SHP77 treated with DMSO at 0.1 percent for 48 hours (cell line): ENCODE measurements at places on chromosomes 16 and 17.

DNA sequence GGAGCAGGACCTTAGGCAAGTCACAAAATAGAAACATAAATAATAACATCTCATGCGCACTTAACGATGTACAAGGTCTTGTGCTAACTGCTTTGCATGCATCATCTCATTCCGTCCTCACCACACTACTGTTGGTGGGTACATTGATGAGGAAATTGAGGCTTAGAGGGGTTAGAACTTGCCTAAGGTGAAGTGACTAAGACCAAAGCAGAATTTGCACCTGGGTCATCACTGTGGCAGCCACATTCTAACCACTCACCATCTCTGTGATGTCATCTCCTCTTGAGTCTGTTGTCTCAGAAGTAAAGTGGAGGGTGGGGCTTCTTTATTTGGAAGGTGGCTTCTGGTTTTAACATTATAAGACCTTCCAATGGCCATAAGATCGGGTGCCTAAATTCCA, 20.4 kb upstream of the TRIM25 start:
- DNase-seq = no peak

DNA sequence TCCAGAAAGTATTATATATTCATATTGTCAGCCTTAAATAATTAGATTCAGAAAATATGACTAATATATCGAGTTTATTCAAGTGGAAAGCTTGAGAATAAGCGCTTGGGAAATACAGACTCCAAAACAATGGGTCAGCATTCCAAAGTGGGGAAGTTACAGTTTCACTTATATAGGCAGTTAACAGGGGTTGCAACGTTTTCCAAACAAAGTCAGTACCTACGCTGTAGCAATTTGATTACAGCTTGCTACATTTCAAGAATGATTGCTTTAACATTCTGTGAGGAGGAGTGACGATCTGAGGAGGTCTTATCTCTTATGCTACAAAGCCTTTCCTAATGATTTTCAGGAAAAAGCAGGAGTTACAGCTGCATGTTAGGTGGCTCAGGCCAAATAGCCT, 34.2 kb upstream of the HS3ST3A1 start:
- DNase-seq = no peak

DNA sequence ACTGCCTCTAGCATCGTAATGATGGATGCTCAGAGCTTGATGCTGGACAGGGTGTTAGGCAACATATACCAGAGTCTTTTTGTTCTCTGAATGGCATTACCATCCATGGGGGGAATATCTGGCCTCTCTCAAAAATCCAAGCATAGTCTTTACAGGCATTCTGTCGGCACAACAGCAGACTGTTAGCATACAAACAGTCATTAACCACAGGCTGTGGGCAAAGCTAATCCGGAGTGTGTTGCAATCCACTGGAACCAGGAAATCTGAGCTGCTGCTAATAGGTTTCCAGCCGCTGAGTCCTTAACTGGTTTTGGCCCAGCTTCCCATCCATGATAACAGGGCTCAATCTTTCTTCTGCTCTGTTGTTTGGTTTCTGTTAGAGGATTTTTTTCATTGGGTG, 371.9 kb downstream of the HS3ST3B1 start:
- no peak for DNase-seq

DNA sequence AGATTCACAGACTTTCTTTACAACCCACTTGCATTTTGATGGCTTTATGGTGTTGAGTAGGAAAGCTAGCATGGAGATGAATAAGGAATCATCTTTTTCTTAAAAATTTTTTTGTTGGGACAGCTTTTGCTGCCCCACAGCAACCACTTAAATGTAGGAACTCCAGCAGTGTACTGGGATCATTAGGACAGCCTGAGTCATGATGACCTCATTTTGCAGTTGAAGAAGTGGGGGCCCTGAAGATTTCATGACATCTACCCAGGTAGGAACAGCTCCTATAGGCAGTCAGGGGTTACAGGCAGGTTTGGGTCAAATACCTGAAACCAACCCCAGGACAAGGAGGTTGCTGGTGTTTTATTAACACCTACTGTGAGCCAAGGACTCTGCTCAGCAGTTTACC, 2.1 kb downstream of the METTL22 start:
- DNase-seq = no peak

DNA sequence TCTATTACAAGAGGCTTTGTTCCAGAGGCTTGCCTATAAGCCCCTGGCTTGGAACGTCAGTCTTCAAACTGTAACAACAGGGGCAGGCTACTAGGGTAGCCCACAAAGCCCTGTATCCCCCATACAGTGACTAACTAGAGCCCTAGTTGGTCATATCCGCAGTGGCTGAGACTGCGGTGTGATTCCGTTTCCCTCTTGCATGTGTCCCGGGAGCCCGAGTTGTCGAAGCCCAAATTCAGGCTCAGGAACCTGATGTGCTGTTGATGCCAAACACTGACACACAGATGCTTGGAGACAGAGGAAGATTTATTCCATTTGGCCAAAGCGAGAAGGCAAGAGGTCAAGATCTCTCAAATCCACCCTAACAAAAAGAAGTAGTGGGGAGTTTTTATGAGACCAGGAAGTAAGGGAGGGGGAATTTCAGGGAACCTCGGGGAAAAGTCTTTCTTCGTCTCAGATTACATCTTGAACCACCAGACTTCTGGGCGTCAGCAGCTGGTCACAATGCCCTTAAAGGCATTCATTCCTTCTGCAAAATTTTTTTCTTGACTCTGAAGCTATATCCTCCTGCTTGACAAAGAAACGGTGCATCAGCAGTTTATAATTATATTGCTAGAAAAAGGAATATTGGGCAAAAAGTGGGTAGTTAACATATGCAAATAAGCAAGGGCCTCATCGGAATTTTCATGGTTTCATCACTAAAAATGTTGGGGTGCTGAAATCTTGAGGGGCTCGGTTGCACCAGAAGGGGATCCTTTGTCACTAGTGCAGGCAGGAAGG, 879 bp downstream of the SLFN5 start:
- no peak for DNase-seq

GRCh38 chr16:88390735-88391134, 8.0 kb downstream of the ZNF469 start:
- DNase-seq = no peak

DNA sequence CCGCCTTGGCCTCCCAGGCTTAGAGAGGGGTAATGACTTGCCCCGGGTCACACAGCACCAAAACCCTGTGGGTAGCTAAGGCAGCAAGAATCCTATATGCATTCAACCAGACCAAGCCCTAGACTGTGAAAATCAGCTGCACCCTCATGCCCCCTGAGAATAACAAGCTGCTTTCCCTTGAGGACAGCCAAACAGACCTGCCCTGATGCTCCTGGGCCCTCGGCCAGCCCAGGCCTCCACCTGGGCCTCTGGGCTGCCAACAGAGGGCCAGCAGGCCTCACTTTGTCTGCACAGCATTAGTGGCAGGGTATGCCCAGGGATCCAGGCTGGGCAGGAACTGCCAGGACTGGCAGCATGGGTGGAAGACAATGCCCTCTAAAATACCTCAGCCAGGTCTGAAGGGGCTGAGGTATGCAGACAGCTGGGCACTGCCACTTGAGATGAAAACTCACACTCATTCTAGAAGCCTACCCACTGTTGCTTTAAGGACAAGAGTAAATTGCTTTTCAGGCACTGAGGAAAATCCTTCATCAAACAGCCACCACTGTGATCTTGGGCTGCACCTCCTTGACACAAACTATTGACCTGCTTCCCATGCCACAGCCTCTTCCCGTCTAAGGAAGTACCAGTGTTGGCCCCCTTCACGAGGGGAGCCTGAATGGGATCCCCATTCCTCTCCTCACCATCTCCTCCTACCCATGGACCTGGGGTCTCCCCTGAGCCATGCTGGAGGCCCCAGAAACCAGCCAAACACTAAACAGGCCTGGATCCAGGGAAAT, 8.8 kb downstream of the ST3GAL2 start:
- DNase-seq = no peak

DNA sequence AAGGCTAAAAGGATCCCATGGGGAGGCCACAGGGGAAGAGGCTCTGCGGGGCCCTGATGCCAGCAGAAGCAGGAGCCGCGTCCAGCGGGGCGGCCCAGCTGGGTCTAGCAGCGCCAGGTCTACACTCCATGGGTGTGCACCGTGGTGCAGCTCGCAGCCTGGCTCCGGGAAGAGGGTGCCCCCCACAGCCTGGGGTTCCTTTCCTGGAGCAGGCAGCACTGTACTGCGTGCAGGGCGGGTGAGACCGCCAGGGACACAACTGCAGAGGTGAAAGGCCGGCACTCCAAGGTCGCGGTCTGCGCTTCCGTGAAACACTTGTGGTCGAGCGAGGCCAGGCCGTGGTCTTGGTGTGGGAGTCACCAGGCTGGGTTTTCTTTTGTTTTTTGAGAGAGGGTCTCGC, 6.5 kb upstream of the CCDC154 start:
- no peak for DNase-seq

- no peak for DNase-seq
Observed at GRCh38 chr16:55250701-55251100, 73.3 kb upstream of the IRX6 start.

- DNase-seq = no peak
Observed at GRCh38 chr16:52697971-52698370, 151.0 kb upstream of the TOX3 start.

DNA sequence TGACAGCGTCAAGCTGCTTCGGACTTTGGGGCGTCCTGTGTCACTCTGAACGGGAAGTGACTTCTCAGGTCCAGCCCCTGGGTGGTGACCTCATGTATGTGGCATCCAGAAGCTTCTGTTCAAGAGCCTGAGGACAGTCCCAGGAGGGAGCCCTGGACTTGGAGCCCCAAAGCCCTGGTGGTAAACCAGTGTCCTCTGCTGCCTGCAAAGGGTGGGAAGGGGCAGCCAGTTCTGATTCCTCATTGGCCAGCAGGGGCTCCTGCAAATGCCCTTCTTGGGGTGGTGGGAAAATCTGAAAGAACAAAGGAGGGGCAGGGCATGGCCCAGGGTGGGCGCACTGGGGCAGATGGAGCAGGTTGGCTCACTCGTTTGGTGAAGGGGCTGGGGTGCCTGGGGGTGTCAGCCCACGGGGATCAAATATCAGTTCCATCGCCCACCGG, 1.6 kb downstream of the OSGIN1 start:
- DNase-seq = no peak

DNA sequence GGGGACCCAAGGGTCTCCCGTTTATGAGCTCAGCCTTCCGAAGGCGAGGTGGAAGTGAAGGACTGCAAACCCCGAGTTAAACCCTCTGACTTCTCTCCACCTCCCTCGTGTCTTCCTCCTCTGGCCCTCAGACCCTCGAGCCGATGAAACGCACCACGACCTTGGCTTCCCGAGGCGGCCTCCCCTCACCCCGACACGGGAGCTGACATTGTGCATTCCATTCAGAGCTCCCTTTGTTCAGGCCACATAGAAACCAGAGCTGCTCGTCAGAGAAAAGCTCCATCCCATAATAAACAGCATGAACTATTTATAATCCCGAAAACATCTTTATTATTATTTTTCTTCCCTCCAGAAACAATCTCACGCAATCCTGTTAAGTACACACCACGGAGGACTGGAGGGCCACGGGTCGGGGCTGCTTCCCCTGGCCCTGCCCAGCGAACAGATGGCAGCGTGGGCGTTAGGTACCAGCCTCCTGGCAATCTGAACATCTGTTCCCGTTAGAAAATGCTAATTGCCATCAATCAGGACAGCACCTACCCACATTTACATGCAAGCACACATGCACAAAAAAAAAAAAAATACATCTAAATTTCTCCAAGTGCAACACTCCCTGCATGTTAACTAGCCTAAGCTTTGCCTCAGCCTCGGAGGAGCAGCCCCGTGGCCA, 145.7 kb downstream of the RBFOX3 start:
- DNase-seq = no peak

- no peak for DNase-seq
Observed at GRCh38 chr17:39651923-39652586, 13.1 kb upstream of the TCAP start.

DNA sequence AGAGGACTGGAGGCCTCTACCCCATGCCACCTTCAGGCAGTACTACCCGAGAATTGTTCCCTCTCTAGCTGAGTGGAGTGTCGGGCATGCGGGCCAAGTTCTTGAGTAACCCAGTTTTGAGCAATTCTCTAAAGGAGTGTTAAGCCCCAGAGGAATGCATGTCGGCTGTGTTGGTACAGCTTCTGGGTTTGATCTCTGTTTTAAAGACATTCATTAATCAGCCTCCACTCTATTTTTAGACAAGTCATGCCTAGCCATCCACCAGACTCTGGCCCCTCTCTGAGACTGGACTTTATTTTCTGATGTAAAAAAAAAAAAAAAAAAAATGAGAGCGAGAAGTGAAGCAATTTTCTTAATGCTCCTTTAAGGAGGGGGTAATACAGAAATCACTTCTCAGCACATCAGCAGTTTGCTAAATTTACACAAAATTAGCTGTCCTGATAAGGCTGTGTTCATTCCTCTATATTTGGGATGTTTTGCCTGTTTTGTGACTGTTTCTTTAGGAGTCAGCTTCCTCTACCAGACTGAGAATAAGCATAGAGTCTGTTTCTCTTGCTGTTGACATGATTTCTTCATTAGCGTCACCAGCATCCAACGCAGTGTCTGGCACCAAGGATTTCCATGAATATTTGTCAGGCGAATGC, 88.7 kb downstream of the AXIN2 start:
- DNase-seq = no peak

DNA sequence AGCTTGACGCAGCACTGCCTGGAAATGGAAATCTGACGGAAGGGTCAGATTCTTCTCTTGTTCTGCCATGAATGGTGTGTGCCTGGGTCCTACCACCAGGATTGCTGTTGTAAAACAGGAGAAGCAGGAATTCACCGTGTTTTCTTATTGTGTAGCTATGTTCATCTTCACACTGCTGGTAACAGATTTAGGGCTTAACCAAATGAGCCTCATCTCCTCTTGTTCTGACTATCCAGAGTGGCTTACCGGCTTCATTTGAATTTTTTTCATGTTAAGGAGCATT, 97.3 kb upstream of the CHMP6 start:
- DNase-seq = no peak

DNA sequence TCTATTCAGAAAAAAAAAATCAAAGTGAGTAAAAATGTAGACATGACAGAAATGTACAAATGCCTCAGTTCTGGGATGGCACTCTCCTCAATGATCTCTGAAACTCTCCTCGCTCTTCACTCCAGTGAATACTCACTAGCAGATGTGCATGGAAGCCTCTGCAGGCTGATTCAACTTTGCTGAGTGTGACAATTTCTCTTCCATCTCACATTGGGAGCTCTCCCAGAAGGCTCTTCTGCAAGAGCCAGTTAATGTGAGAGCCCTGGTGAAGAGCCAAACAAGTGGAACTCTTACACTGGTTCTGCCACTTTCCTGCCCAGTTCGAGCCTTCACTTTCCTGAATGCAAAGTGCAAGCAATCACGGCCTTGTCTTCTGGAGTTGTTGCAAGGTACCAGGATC, 147.1 kb upstream of the IRX6 start:
- no peak for DNase-seq

DNA sequence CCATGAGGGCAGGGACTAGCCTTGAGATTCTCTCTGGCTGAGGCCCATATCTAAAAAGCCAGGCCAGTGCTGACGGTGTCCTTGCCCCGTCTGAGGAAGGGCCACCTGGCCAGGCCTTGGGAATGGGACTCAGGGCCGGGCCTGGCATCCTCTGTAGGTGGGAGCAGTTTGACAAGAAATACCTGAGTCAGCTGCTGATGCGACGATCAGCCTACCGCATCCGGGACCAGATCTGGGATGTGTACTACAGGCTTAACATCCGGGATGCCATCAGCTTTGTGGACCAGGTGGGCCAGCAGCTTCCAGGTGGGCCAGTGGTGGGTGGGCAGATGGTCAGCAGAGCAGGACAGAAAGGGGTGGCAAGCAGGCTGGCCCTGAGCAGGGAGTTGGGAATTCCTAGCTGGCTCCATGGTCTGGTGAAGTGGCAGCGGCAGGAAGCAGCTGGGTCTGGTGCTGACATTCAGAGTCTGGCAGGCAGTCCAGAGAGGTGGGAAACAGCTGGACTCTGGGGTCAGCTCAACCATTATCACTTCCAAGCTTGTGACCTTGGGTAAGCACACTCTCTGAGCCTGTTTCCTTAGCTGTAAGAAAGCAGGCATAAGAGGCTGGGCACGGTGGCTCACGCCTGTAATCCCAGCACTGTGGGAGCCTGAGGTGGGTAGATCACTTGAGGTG, 9.5 kb downstream of the SLC9A5 start:
- no peak for DNase-seq
